Heart left ventricle (tissue), 16 donors: ENCODE measurements at places on chromosomes 2 and 18. TPM values are rescaled to one million over a fixed set of nuclear protein-coding genes. Genes with fewer than 3 reads are reported as not detected.

The VSNL1 gene
- 8.5 TPM for polyA plus RNA-seq

The POTEC gene
- polyA plus RNA-seq, result not detected

The CAPN14 gene
- polyA plus RNA-seq, result 0.07 TPM

The PSMA8 gene
- polyA plus RNA-seq, result not detected

The TDRD15 gene
- polyA plus RNA-seq, result not detected

The SERPINB8 gene
- 12.6 TPM for polyA plus RNA-seq

The PSD4 gene
- polyA plus RNA-seq, result 0.99 TPM

The MYL1 gene
- 2.1 TPM for polyA plus RNA-seq

The CHAC2 gene
- polyA plus RNA-seq, result 4.2 TPM

The MEIS1 gene
- polyA plus RNA-seq, result 55.7 TPM

The LINC00305 gene
- polyA plus RNA-seq, result not detected
